ENCODE measurements at places on chromosomes 4 and X. TPM values are rescaled to one million over a fixed set of nuclear protein-coding genes. Genes with fewer than 3 reads are reported as not detected.

BMX gene
- 4.8 TPM for total RNA-seq

DNA sequence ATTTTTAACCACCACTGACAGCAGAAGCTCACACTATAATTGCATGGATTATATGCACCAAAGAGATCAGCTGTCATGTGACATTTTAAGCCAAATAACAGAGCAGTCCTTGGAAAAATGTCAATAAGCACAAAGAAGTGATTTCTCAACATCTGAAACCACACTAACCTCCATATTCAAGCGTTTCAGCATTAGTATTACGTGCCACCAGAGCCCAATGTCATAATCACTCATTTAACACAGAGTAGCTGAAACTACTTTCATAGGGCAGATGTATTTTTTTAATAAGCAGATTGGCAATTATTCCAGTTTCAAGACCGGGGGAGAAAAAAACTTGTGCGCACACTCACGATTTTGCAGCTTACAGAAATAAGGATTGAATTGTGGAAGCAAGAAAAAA lies 76.6 kb downstream of the SH3KBP1 start:
- H3K27me3 ChIP-seq, result no peaks in the 10 kb centered on the region
- no peak overlapping the region for H3K27ac ChIP-seq
- H3K36me3 ChIP-seq, result no peaks in the 10 kb centered on the region
- DNase-seq, result no peak

DNA sequence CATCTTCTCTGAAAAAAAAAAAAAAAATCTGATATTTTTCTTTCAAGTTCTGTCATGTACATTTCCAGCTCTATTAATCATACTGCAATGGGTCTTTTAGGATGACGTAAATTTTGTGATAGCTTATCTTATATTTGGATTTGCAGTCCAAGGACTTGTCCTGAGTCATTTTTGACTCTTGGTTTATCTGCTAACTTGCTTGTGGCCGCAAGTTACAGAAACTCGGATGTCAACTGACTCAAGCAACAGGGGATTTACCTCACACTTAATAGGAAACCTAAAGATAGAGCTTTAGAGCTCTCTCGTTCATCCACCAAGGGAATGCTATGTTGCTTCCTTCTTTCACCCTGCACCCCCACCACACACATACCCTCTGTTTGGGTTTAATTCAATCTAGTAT lies 1433.8 kb upstream of the TENM3 start:
- no peak overlapping the region for H3K4me3 ChIP-seq
- no peak for DNase-seq

DNA sequence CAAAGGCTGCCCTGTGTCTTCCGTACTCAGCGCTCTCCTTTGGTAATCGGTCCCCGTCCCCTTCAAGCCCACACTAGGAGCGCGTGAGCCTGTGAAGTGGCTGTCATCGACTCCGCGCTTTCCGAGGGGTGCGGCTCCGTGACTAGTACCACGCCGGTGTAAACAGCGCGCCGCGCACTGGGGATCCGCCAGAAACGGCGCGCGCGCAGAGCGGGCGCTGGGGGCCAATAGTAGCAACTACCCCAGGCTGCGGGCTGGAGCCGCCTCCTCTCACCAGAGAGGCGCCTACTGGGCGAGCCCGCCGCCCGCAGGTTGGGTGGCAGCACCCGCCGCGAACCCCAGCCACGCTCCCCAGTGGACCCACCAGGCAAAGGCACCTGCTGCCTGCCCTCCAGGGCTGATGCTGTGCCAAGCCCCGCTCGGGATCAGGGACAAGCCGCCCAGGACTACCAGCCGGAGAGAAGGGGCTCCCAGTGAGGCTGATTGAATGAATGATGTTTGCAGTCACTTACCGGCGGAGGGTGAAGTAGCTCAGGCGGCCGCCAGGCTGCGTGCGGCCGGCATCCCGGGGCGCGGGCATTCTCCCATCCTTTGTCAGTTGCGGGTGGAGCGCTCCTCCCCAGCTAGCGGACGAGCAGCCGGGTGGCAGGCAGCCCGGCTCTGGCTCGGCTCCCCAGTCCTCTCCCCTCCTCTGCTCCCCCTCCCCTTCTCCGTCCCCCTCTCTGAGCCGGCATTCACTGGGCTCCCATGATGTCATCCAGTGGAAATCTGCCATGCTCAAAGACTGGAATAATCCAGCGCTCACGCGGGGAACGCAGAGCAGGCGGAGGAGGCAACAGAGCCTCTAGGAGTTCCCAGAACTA lies 370.3 kb upstream of the SMIM31 start:
- no peak for DNase-seq
- no peaks in the 10 kb centered on the region for H3K36me3 ChIP-seq

GRCh38 chr4:109846395-109847098 lies 1.4 kb upstream of the LRIT3 start:
- H3K27ac ChIP-seq, result no peak overlapping the region
- H3K36me3 ChIP-seq, result no peaks in the 10 kb centered on the region

GRCh38 chrX:98480606-98481005 lies 1596.9 kb downstream of the RPA4 start:
- H3K36me3 ChIP-seq, result no peaks in the 10 kb centered on the region
- H3K27ac ChIP-seq, result no peak overlapping the region
